ENCODE measurements at places on chromosomes 2 and 18.

DNA sequence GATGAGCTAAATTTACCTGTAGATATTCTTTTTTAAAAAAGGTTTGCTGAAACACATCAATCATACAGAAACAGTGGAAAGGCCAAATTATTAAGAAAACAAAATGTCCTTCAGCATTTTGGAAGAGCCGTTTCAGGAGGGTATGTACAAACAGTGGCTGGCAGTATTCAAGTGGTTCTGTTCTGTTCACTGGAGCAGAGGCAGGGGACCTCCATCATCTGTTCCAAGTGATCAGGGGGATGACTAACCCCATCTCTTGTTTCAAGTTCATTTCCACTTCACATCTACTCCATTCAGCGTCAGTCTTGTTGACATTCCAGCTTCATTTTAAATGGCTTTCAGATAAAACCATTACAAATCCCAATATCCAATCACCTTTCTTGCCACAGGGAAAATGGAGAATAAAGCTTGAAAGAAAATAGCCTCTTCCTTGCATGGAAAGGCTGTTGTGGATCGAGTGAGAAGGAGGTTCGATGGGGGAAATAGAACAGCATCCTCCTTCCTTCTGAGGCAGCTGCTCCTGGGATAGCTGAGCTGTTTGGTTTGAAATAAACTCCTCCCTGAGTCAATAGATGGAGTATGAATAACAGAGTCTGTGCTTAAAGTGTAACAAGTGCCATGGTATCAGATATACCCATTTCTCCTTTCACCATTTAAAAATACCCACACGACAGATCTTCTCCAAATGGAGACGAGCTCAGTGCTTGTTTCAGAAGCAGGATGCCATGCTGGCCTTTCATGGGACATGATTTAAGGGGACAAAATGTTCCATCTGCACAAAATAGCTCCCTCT, 63.7 kb upstream of the OTOF start:
- DNase-seq: no peak

DNA sequence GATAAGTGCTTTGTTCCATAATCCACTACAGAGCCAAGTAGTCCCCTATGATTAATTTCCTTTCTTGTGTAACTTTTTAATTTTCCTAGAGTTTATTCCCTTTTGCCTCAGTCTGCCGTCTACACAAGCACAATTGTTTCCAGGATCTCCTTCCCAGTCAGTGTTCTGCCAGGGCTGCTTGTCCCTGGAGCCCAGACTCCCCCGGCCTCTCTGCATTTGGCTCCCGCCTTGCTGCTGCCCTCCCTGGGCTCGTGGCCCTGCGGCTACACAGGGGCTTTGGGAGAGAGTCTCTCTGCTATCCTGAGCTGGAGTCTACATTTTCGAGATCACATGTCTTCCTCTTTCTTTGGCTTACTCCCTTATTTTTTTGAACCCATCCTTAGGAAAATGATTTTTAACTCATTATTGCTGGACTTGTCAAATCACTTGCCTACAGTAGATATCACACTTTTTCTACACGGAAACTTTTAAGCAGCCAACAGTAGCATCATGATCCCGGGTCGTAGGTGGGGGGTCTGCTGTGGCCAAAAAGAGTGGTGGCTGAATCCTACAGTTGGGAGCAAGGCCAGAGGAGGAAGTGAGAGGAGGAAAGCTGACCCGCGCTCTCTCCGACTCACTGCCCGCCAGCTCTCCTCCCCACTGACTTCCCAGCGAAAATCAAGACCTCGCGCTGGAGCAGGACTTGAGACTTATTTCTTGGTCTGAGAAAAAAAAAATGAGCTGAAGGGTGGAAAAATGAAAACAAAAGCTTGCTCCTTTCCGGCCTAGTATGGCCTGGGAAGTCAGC, 9.4 kb downstream of the FBLN7 start:
- DNase-seq: no peak

- no peak for DNase-seq
These were observed 656.8 kb downstream of the BCL11A start for GRCh38 chr2:59896499-59897245.

- DNase-seq: no peak
These were observed 37.1 kb downstream of the BCL11A start for GRCh38 chr2:60516383-60516811.

DNA sequence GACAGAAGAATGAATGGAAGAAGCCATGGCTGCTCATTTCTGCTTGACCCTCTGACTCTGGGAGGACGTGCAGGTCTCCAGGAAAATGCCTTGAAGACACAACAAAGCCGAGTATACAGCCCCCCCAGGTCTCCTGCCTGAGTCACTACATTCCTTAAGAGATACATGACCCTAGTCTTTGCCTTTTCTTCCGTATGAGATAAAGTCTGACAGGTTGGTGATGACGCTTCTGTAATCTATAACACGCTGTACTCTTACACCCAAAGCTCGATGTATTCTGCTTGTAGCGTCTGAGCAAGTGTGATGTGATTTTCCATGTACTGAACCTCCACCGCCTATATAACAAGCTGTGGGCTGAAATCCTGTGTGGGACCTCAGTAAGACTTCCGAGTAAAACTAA, 77.3 kb downstream of the KCTD1 start:
- DNase-seq: no peak

- no peak for DNase-seq
These were observed 18.8 kb upstream of the STAT1 start for GRCh38 chr2:191032588-191033429.

DNA sequence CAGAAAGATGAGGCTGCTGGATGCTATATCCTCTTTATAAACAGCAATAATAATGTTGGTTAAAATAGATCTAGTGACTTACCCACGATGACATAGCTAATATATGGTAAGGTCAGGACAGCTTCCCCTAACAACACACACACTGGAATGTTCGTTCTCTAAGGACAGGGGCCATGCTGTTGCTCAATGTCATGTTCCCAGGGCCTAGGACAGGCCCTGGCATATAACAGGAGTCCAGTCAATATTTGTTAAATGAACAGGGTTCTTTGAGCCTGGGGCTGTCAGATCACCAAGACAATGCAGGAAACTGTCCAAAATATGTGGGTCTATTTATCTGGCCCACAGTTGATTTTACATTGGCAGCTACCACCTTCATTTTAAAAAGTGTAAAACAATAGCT, 207.1 kb upstream of the MEX3C start:
- DNase-seq: no peak

DNA sequence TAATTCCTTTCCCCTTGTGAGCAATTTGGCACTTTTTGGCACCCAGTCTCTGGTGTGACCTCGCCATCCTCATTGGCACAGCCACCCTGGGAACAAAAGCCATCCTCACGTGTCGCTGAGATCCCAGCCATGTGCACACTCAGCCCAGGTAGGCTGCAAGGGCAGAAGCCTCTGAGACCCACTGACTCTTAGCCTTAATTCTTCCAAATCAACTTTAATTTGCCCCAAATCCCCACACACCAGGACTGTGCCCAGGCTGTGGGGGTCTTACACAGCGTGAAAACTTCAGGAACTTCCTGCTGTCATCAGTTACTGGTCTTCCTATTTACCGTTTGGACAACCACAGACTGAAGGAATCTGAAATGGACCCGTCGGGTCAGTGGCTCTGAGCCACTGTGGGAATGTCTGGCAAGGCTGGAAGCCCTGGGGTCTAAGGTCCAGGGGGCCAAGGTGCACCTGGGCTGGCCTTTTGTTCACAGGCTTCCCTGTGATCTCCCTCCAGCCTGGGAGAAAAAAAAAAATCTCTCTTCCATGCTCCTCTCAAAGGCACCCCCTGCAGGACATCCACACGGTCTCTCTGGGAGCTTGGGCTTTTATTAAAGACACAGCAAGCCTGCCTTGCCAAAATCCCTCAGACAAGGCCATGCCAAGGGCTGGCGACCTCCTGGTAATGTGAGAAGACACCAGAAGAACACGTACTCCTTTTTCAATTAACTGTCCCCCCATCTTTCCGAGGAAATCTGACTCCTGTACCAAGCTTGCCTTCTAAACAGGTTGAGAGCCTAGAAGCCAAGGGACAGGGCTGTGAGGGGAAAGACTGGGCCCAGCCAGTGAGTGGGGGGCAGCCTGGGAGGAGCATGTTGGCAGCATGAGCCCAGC, 42.1 kb upstream of the LAPTM4A start:
- DNase-seq: no peak

DNA sequence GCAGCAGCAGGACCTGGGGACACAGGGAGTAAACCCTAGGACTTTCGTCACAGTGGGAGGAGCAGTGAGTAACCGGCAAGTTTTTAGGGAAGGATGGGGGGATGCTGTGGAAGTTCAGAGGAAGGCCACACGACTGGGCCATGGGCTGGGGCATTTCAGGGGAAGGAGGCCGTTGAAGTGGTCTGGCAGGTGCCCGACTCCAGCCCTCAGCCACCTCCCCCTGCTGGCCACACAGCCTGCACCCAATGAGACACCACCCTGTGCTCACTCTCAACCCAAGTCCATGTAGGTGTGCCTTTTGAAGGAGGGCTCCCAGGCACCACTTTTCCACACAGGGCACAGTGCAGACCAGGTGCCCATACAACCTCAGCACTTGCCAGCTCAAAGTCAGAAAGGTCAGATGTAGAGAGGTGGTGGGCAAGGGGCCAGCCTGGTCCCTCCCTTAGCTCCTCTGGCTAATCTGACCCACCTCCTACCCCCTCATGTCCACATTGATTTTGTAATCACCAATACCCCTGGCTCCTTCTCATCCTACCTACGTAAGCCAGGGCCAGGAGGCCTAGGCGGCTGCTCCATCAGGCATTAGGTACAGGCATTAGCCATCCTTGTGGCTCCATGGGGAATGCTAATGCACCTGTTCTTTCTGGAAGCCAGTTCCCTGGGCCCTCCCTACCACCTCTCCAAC, 211.2 kb downstream of the SMAD2 start:
- DNase-seq: no peak

All from stimulated activated CD8-positive, alpha-beta memory T cell treated with anti-CD3 and anti-CD28 coated beads, Interleukin-7, amount 100 ng/mL, for 48 hours (primary cell).